ACHN (cell line): ENCODE measurements at places on chromosomes 11 and 22.

GRCh38 chr11:2190657-2191471 lies 19.2 kb upstream of the TH start:
- DNase-seq, result no peak

GRCh38 chr22:48270731-48271130 lies 1508.3 kb downstream of the TBC1D22A start:
- no peak for DNase-seq

GRCh38 chr11:15670520-15671070 lies 555.9 kb downstream of the INSC start:
- no peak for DNase-seq

GRCh38 chr11:125364121-125364826 lies 131.8 kb downstream of the FEZ1 start:
- no peak for DNase-seq
